ENCODE measurements at places on chromosomes 1 and 21.

DNA sequence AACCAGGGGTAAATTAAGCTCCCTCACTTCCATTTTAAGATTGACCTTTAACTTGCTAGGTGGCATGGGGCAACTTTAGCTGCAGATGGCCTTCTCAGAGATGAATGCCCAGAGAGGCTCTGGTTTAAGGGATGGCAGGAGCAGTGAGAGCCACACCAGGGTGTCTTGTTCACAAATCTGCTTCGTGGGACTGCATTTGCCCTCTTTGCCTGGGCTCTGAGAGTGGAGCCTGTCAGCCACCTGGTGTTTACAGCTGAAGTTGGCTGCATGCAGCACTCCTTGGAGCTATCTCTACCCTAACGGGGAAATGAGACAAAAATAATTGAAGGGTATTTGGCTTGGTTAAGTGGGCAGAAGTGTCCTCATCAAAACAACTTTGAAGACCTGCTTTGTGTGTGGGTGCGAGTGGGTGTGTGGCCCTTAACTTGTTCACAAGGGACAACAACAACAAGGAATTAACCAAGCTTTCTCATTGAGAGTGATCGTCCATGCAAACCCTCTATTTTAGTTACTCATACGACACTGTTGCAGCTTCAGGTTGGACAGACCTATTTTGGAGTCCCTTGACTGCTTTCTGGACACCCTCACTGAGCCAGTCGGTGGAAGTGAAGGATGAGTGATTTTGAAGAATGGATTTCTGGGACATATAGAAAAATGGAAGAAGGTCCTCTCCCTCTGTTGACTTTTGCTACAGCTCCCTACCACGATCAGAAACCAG lies 29.8 kb downstream of the PGM1 start:
- no peak for DNase-seq

GRCh38 chr1:119853155-119853554 lies 41.9 kb upstream of the REG4 start:
- DNase-seq = no peak

DNA sequence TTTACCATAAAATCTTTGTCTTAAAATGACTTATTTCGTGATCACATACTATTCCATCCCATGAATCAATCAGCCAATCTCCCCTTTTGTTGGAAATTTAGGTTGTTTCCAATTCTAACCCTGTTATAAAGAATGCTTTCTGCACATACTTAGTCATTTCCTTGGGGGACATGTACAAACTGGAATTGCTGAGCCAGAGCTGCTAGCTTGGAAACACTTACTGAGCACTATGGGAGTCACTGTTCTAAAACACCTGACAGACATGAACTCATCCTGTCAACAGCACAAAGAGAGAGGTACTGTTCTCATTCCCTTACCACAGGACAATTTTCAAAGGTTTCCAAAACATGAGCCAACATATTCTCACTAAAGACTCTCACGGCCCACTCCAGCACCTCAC lies 32.1 kb downstream of the AK2 start:
- DNase-seq = no peak

- peak; percentile 14 for DNase-seq
Observed at GRCh38 chr1:99707535-99708142, 58.8 kb downstream of the FRRS1 start.

DNA sequence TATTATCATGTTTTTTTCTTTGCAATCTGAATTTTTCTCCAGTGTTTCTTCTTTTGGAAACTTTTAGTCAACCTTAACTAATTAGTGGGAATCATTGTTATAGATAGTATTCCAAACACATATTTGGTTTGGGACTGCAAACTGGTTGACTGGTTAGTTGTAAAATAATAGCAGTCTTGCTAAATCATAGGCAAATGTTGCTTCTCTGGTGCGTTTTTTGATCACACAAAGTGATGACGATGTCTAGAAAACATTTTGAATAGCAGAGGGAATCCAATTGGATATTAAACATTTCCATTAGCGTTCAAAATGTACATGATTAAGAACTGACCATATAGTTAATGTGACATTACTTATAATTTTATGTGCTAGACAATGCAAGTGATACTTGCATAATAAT lies 4.5 kb downstream of the DNAJB4 start:
- DNase-seq = no peak

- no peak for DNase-seq
Observed at GRCh38 chr1:29983321-29983720, 740.1 kb downstream of the MATN1 start.

GRCh38 chr1:13483946-13484345 lies 29.9 kb downstream of the LRRC38 start:
- DNase-seq = no peak

GRCh38 chr21:32320059-32320458 lies 21.4 kb downstream of the MRAP start:
- no peak for DNase-seq

- no peak for DNase-seq
Observed at GRCh38 chr1:150141452-150141851, 8.3 kb upstream of the PLEKHO1 start.

DNA sequence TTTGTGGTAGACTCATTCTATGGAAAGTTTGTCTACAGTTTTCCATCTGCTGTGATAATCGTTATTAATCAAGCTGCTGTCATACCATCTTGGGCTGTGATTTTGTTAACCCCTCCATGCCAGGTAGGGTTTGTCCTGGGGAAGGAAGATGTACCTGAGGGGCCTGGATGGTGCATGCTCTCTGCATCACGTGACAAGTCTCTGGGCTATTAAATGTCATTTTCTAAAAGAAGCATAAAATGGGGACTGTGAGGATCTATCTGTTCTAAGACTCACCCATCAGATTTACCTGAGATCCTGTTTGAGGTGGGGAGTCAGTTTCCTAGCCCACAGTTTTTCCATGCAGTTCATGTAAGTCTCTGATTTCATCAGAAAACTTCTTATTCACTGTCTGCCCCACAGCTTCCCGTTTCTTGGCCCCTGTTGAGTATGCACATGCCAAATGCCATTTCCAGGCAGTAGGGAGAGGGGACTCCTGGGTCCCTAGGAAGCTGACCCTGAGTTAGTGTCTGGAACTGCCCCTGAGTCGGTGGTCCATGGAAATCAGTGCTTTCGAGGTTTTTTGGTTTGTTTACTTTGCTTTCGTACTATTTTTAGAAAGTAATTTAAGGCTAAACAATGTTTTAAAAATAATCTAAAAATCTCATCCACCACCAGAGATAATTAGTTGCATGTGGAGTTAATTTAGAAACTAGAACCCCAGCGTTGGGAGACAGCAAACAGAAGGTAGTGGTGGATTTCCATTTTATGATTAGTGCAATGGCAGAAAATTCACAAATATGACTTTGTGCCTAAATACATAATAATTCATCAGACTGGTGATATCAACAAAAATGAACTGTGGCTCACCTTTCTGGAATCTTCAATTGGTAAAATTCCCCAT lies 46.7 kb downstream of the ZBTB18 start:
- DNase-seq = no peak

- DNase-seq = no peak
Observed at GRCh38 chr1:181036107-181036836, 2.5 kb downstream of the MR1 start.

GRCh38 chr1:31736675-31737074 lies 27.5 kb downstream of the ADGRB2 start:
- no peak for DNase-seq

DNA sequence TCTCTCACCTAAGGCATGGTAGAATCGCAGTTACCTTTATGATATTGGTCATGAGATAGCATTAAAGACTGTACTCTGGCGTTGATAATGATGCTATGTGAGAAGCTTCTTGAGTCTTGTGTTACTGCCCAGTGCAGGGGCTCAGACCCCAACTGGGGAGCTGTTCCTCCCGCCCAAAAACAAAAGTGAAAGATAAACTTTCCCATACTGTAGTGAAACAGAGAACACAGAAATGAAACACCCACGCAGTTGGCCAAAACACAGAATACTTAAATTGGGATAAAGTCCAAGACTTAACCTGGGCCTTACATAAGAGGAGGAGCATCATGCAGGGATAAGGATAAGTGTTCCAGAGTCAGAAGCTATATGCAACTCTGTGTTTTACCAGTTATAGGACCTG lies 130.6 kb downstream of the HHIPL2 start:
- DNase-seq = no peak

- DNase-seq = no peak
Observed at GRCh38 chr1:31926252-31926651, 11.9 kb downstream of the PTP4A2 start.

DNA sequence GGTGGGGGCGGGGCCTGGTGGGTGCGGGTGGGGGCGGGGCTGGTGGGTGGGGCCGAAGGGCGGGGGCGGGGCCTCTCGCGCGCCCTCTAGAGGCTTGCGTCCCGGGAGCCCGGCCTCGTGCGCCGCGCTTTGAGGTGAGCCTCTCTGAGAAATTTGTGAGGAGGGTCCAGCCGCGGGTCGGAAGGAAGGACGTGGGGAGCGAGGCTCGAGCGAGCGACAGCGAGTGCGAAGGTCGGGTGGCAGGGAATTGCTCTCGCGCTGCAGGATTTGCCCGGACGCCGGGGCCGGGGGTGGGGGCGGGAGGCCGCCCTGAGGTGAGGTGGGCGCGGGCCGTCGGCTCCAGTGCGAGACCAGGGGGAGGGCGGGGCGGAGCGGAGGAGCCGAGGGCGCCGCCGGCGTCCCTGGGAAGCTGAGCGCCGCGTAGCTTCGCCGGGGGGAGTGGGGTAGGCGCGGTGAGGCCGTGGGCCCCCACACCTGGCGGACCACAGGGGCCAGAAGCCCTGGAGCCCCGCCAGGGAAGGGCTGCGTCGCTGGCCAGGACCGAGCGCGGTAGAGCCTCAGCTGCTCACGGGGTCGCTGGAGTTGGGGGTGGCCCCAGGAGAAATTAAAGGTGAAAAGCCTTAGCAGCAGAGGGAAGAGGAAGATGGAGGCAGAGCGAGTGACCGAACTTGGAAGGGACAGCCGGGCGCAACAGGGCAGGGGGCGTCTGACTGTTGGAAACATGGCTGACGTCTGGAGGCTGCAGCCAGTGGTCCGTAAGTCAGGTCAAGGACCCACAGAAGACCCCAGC lies 754 bp upstream of the LSS start:
- DNase-seq = no peak

- no peak for DNase-seq
Observed at GRCh38 chr1:935751-936231, 12.1 kb downstream of the SAMD11 start.

DNA sequence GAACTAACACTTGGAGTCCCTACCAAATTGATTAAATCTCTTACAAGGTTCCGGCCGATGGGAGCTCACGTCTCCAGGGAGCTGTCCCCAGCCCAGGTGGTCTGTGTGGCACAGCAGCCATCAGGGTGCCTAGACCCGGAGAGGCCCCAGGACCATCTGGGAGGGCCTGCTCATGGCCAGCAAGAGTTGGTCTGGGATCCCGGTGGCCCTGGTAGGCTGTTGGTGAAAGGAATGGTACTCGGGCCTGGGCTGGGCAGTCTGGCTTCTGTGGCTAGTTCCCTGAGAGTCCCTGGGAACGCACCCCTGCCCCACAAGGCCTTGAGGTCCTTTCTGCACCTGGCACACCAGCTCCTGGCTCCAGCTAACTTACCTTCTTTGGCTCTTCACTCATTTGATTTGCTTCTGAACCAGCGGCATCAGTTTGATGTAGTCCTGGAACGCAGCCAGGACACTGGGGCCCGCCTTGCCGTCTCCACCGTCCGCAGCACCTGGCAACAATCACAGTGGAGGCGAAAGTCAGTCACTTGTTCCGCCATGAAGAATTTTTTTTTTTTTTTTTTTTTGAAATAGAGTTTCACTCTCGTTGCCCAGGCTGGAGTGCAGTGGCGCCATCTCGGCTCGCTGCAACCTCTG lies 62.5 kb downstream of the SCCPDH start:
- no peak for DNase-seq

DNA sequence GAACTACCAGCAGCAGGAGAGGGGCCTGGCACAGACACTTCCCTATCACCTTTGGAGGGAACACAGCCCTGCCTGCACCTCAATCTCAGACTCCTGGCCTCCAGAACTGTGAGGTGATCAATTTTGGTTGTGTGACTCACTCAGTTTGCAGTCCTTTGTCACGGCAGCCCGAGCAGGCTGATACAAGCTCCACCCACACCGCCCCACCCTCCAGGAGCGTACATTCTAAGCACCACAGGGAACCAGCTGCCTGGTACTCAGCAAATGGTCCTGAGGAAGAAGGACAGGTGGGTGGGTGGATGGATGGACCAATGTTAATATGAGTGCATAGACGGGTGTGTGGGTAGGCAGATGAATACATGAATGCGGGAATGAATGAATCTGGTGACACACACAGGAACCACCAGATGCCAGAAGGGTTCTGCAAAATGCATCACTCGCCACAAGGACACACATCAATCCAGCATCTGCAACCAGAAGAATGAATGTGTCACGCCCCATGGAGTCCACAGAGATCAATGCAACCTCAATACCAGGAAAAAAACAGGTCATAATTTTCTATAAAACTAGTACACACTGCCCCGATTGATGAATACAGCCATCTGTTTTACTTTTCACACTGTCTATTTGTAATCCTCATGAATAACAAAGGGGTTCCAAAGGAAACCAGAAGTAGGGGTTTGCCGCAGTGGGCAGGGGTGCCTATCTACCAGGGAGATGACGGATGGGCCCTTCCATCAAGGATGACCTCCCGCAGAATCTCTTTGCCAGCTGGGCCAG lies 284.5 kb downstream of the NPHP4 start:
- DNase-seq = no peak

- no peak for DNase-seq
Observed at GRCh38 chr1:8679929-8680663, 137.3 kb downstream of the RERE start.

DNA sequence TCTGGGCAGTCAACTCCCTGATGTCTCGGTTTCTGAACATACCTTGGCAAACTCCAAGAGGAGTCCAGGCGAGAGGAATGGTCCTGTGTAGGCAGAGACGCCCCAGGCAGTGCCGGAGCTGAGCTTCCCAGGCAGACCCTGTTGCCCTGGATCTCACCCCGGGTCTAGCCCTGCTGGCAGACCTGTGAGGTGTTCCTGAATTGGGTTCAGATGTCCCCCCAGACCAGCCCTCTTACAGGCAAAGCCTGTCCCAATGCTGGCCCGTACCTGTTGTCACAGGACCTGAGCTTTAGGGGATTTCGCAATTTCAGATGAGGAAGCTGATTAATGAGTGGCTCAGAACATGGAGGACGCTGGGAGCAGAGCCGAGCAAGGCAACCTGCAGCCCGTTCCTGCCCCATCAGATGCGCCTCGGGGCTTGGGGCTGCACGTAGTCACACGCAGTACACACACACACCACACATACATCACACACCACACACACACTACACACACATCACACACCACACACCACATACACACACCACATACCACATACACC lies 38.5 kb upstream of the PDE9A start:
- DNase-seq = no peak

DNA sequence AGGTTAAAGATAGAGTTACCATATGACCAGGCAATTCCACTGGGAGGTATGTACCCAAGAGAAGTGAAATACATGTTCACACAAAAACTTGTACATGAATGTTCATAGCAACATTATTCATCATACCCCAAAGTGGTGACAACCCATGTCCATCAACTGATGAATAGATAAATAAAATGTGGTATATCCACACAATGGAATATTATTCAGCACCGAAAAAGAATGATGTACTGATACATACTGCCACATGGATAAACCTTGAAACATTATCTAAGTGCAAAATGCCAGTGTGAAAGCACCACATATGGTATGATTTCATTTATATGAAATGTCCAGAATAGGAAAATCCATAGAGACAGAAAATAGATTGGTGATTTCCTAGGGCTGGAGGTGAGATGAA lies 53.4 kb upstream of the PAXBP1 start:
- DNase-seq = no peak
